ENCODE measurements at places on chromosomes 1 and 21.
A peak's percentile ranks its signal among the peaks of the same experiment; 100 is the strongest.

GRCh38 chr1:99236756-99237155 lies 27.5 kb upstream of the PLPPR4 start:
- no peak for DNase-seq

GRCh38 chr1:193069748-193070385 lies 10.5 kb downstream of the RO60 start:
- DNase-seq = peak; percentile 11

DNA sequence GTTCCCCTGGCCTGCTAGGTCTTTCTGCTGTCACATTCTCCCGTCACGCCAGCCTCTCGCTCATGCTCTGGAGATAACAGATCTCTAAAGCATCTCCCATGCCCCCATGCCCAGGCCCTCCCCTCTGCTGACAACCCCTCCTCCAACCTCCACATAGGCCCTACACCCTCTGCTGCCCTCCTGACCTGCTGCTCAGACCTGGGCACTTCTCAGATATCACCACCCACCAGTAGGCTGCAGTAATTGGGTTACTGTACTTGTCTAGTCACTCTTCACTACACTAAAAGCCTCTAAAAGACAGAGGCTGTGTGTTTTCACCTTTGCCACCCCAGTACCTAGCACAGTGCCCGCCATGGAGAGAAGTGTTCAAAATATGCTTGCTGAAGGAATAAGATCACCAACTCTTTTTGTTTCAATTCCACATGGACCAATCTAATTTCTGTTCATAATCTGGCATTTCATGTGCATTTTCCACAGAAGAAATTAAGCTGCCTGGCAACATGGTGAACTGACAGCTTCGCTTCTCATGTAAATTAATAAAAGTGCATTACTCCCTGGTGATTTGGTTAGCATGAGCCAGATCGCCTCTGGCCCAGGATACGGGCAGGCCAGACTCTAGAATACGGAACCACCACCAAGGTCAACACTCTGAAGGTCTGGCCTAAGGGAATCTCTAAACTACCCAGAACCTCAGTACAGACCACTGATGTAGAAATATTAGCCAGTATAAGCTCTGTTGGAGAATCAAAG lies 20.7 kb downstream of the LBR start:
- DNase-seq = no peak

DNA sequence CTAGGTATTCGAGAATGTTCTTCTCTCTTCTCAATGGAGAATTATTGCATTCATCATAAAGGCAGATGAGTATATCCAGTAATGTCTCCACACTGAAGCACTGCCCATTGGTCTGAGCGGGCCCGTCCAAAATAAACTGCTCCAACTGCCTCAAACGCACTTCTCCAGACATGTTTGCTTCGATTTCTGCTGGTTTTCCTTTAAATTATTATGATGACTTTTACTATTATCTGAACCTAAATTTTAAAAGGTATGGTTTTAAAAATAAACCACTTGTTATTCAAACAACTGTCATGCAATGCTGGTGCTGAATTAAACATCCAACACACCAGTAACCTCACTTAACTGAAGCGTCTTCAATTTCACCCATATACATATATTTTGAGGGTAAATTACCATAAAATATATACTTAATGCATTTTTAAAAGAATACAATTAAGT lies 1.3 kb downstream of the CDC42BPA start:
- DNase-seq = peak; percentile 54

DNA sequence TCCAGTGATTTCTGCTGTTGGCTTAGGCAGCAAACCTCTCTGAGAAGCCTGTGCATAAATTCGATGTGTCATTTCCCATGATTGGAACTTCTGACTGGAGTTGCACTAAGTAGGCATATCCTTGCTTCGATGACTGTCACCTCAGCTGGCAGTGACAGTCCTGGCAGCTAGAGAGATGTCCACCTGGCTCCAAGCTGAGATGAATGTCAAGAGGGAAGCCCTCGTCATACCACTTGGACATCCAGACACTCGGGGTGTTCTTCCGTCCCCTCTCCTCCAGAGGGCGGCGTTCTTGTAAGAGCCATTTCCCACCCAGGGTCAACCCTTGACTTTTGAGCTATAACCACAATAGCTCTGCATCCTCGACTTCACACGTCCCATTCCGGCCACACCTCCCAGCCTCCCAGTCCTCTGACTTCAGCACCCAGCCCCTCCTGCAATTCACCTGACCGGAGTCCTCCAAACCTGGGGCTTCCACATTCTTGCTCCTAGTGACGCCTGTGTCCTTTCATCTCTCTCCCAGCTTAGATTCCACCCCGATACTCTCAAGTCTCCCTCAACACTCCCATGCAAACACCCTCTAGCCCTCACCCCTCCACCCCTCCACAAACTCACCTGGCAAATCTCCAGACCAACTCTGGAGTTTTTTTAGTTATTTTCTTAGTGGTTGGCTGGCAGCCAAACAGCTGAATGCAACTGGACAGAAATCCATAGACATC lies 17.3 kb downstream of the CA6 start:
- no peak for DNase-seq

DNA sequence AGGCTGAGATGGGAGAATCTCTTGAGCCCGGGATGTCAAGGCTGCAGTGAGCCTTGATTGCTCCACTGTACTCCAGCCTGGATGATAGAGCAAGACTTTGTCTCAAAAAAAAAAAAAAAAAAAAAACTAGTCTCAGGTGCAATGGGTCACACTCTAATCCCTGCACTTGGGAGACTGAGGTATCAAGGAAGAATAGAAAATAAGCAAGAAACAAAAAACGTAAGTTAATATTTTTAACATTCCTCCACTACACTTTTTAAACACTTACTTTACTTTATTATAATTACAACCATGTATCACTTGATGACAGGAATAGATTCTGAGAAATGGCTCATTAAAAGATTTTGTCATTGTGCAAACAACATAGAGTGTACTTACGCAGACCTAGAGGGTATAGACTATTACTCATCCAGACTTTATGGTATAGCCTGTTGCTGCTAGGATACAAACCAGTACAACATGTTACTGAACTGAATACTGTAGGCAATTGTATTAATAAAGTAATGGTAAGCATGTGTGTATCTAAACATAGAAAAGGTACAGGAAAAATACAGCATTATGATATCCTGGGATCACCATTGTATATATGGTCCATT lies 1244.1 kb upstream of the ADGRL4 start:
- no peak for DNase-seq

DNA sequence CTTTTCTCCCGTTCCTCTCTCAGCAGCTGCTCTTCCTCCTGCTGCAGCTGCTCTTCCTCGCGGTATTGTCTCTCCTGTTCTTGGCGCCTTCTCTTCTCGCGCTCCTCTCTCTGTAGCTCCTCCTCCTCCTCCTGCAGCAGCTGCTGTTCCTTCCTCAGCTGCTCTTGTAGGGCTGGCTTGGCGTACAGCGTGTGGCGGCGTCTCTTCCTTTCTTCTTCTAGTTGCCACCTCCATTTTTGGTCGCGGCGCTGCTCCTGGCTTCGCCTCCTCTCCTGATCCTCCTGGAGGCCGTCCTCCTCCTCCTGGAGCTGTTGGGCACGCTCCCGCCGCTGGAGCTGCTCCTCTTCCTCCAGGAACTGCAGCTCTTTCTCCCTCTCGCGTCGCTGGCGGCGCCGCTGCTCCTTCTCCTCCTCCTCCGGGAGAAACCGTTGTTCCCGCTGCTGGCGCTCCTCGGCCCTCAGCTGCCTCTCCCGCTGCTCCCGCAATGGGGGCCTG lies 4.8 kb downstream of the TCHH start:
- DNase-seq = peak; percentile 64

- no peak for DNase-seq
These were observed 19.6 kb downstream of the CELA3A start for GRCh38 chr1:22021061-22021460.

- DNase-seq = no peak
These were observed 37.0 kb downstream of the S100A6 start for GRCh38 chr1:153498746-153499145.

DNA sequence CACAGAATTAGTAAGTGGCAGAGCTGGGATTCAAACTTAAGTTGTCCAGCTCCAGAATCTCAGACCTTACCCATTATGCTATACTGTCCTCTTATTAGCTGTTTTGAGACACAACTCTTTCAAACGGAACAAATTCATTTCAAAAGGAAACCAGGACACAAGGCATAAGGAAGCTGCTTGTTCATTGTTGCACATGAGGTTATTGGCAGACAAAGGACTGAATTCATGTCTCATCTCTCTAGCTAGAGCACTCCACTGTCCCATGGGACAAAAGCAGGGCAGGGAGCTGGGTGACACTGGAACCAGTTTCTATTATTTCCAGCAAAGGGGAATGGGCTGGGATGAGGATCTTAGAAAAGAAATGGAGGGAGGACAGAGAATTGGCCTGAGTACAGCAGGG lies 26.4 kb downstream of the CHI3L2 start:
- DNase-seq = no peak

DNA sequence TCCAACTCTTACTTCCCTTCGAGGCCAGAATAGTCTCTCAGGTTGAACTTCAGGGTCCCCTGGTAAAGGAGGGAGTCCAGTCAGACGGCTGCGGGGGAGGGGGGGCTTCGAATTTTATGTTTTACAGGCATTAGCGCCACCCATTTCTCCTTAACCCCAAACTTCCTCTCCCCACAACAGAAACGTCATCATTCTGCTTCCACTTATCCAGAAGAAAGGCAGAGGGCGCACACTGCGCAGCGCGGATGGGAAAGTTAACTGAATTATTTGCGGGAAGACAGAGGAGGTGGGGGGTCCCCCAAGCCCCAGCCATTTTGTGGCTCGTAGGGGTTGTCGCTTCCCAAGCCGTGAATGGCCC lies 529 bp upstream of the PRMT2 start:
- peak; percentile 89 for DNase-seq

DNA sequence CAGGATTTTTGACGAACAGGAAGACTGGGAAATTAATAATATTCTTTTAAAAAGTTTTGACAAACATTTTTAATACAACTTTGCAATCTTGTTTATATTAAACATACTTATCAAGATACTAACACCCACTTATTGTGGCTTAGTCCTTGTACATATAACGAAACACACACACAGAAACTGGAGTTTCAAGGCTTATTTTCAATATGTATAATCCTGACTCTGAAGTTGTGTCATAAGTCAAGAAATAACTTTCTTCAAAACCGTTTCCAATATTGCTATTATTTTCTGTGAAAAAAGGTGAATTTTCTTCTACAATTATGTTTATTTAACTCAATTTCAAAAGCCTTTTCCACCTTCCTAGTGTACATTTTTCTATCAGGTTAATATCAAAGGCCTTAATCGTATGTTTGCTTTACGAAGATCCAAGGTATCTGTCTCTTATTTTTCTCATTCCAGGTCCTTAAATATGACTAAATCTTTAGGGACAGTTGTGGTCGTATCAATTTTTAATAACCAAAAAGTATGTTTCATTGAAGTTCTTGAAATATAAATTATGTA lies 1.8 kb downstream of the CDKN2C start:
- peak; percentile 20 for DNase-seq

DNA sequence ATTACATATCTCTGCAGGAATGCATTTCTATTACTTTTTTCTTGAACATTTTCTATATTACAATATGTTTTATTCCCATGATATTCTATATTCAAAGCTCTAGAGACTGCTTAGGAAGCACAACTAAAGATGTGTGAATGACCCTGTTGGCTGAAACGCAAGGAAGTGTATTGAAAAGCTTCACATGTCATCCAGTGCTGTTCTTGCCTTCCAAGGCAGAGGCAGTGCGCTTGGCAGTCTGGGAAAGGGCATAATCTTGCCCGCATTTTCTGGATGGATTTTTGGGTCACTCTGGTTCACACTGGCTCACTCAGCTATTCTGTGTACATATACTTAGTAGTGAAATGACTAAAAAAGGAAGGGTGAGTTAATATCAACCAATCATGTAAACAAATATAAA lies 262.4 kb downstream of the PTPRC start:
- no peak for DNase-seq

DNA sequence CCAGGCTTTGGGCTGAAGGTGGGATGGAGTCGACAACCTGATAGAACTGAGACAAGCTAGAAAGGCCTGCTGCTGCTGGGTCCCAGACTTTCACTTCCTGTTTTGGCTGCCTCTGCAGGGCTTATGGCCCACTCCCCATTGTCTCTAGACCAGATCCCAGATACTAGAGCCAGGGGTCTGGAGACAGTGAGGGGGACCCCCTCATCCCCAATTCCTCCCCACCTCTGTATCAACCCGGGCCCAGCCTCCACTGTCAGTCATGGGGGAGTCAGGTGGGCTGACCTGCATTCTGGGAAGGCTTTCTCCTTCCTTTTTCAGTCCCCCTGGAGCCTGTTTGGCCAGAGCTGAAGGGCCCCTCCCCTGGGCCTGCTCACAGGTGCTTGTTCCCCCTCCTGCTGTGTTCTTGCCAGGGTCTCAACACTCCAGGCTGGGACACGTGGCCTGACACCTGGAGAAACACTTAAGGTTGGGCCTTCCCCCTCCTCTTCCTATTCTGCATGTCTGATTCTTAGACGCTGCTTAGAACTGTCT lies 18.0 kb upstream of the ETV3L start:
- no peak for DNase-seq

GRCh38 chr1:34749992-34750391 lies 4.9 kb upstream of the GJB5 start:
- no peak for DNase-seq

DNA sequence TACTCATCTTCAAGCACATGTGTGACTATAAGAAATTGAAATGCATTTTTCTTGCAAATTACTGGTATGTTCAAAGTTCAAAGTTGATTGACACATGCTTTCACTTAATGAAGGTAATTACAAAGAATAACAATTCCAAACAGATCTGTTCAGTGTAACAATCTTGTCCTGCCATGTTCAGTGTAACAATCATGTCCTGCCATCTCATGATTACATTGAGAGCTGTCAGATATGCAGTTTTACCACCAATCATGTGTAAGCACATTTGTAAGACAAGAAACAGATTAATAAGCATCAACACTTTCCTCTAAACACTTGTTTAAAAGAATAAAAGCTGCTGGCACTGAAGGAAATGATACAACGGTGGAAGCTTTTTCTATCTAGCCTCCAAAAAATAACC lies 80.3 kb upstream of the ZNF281 start:
- no peak for DNase-seq

- no peak for DNase-seq
These were observed 20.8 kb downstream of the LRRC52 start for GRCh38 chr1:165564561-165564960.

DNA sequence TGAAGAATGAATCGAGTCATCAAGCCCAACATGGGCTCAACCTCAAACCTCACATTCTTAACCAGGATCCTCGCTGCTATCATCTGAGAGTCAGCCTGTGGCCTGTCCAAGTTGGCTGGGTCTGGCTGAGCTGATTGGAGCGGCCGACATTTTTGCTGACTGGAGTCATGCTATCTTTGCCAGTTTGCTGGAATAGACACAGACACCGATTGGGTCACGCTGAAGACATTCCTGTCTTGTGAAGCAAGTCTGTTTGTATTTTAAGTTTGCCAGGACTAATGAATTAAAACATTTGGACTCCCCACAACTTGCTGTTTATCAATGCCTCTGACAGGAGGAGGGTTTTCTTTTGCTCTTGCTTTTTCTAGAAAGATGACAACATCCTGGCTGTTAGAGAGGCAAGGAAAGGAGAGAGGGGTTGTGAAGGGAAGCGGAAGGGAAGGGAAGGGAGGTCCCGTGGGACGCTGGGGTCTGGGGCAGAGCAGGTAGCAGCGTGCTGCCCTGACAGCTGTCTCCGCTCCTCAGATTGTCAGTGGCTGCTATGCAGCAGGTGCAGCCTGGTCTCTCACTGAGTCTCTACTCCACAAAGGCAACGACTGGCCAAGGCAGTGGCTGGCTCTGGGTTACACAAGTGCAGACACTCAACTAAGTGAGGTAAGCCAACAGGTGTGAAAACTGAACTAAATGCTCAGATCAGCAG lies at the start of gene MAP3K7CL:
Gene MAP3K7CL (plus strand): TSS at position 375 of the 700 bp plus-strand sequence. CDS start 2,701 bp downstream, outside the sequence.
- peak; percentile 91 for DNase-seq

- no peak for DNase-seq
These were observed 10.1 kb upstream of the SLAMF9 start for GRCh38 chr1:159964144-159964543.

All from adipocyte (in vitro differentiated cells).